ENCODE measurements at places on chromosomes 3 and 15. TPM values are rescaled to one million over a fixed set of nuclear protein-coding genes. Genes with fewer than 3 reads are reported as not detected.

Gene DNAH1
- total RNA-seq = 16.3 TPM

Gene GPR62
- 0.19 TPM for total RNA-seq

Gene SV2B
- 4.9 TPM for total RNA-seq

Gene ZNF385D
- total RNA-seq = 41.4 TPM

Gene IQCF6
- total RNA-seq = not detected

Gene PLS1
- total RNA-seq = 1.3 TPM

Gene CCNDBP1
- total RNA-seq = 70.0 TPM

Gene GATM
- total RNA-seq = 14.7 TPM

Gene FANCD2OS
- total RNA-seq = not detected

Gene ACY1
- total RNA-seq = 34.0 TPM

Gene PLSCR2
- total RNA-seq = not detected

Gene CCR9
- total RNA-seq = not detected

Gene TP53BP1
- total RNA-seq = 39.4 TPM

Gene CASR
- total RNA-seq = not detected

Gene GOLGA6L9
- 2.5 TPM for total RNA-seq

Gene DUOXA2
- total RNA-seq = not detected

Gene KCNAB1
- 2.2 TPM for total RNA-seq

Gene FBXO40
- total RNA-seq = not detected

Gene GASK1A
- total RNA-seq = 39.9 TPM

Gene TMEM266
- 0.38 TPM for total RNA-seq

Gene LCTL
- total RNA-seq = not detected

Gene ST8SIA2
- total RNA-seq = not detected

Gene CA12
- 0.75 TPM for total RNA-seq

Gene PP2D1
- not detected for total RNA-seq

Gene SLC12A8
- 8.7 TPM for total RNA-seq

Data from omental fat pad (tissue), 4 donors.